ENCODE measurements at places on chromosomes 3 and 15.

- DNase-seq: no peak
Observed at GRCh38 chr15:64127521-64128270, 23.8 kb upstream of the SNX22 start.

DNA sequence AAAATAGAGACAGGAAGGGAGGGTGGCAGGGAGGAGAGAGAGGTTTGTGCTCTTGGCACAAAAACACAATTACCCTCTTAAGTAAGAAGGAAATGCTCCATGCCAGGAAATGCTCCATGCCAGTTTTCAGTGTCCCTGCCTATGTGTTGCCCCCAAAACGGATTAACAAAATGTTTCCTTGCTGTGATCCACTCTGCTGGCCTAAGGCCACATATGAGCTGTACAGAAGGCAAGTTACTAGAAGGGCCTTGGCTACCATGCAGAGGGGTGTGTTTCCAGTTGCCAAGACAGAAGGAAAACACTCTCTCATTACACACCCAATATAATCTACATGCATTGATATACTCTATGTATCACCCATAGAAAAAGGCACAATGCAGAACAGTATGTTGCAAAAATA, 98.2 kb upstream of the PTPRG start:
- DNase-seq: no peak

DNA sequence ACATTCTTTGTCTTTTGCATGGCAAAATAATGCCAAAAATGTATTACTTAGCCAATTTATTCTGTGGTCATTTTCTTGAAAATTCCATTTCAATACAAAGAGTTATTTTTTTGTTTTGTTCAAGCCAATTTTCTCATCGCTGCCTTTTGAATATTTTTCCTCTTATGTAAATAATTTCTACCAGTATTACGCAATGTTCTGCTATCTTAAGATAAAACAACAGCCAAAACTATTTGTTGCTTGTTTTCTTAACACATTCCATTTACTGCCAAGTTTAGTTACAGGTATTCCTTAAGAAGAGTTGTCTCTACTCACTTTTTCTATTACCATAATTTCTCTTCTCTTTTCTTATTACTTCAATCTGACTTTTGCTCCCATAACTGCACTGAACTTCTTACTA, 163.1 kb downstream of the ROBO1 start:
- no peak for DNase-seq

DNA sequence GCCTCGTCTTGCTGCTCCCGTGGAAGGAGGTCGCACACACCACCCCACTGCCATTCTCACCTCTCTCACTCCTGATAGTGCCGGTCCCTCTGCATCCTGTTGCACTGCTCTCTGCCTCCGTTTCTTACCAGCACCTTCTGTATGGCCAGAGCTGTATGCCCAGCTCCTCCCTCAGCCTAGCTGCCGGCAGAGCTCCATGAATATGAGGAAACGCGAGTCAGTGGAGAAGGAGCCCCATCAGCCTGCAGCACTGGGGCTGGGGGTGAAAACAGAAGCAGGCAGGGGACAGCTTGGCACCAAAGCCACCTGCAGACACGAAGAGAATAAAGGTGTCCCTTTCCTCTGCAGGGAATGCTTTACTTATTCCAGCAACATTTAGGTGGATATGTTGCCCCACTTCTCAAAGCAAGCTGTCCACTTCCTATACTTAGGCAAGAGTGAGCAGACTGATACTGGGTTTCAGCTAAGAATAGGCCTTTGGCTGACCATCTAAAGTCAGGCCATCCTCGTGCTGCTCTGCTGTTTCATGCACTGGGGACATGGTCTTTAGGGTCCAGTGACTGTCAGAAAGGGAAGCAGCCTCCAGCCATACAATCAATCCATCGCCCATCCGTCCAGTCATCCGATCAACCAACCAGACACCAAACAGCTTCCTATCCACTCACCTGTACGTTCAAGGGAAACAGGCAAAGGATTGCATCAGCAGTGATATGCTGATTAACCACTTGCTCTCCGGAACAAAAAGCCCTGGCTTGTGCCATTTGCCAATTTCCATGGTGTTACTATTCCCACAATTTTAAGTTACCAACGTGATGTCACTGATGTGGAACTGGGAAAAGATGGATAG, 222.7 kb downstream of the XXYLT1 start:
- no peak for DNase-seq

DNA sequence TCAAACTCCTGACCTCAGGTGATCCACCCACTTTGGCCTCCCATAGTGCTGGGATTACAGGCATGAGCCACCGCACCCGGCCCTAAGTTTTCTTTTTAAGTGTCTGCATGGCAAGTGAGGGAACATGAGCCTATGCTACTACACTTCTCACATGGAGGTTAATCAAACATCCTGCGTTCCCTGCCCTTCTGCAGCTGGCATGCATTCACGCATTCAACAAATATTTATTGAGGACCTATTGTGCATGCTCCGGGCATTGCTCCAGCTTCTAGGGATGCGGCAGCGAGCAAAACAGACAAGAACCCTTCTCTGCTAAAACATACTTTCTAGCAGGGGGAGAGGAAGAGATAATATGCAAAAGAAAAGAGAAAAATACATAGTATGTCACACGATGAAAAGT, 42.6 kb upstream of the ACKR4 start:
- no peak for DNase-seq

- DNase-seq: peak; percentile 63
Observed at GRCh38 chr3:51967384-51968169, at the start of gene PCBP4. PCBP4 (minus strand) TSS chr3:51967454; CDS start chr3:51961240, 6,214 bp downstream.

DNA sequence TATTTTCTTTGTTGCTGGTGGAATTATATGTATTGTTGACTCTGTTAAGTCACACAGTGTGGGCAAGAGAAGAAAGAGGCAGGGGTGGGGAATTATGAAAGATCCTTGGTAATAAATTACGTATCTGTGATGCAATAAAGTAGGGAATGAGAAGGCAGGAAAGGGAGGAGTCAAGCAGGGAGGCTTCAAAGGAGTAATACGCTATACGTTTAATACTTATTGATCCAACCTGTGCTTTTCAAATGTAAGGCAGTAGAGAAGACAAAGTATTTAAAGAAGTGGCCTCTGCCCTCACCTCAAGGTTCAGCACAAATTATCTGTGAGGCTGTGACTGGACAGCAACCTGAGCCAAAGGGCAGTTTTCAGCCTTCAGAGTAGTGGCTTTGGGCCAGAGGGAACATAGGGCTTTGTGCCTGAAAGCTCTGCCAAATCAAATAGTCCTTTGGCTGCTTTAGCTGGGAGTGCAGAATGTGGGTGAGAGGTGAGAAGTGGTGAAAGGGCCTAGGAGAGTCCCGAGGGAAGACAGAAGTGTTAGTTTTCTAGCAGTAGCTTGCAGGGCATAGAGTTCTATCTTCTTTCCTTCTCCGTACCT, 1.2 kb upstream of the PLIN1 start:
- DNase-seq: no peak

- DNase-seq: no peak
Observed at GRCh38 chr15:40328176-40328575, 4.7 kb downstream of the INAFM2 start.

- no peak for DNase-seq
Observed at GRCh38 chr3:56917361-56918110, 115.8 kb upstream of the ARHGEF3 start.

DNA sequence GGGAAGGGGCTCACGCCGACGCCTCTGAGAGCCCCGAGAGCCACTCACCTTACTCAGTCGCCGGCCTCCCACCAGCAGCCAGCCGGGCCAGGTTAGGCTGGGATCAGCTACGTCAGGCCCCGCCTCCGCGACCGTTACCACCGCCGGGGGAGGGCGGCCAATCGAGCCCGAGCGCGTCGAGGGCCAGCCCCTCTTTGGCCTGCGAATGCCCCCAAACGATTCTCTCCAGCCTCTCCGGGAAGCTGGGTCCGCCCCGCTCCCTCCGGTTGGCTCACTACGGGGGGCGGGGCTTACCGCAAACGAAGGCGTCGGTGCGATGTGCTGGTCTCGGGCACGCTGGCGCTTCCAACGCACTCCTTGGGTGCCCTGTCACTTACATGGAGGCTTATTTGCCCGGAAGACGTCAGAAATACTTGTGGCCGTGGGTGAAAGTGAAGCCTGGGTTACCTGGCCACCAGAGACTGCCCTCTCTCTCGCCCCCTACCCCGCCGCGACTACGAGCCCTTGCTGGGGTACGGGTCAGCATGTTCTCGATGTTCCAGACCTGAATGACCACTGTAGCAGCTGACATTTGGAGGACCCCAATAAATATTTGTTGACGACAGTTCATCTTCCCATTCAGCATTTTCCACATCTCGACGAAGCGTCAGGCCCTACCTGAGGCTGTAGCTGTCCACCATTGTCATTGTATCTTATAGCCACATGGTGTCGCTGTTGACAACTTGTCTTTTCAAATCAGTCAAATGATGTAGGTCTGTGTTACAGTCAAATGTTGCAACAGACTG, at the start of gene CEP70:
Gene CEP70 (minus strand): TSS at position 111 of the 785 bp plus-strand sequence. CDS start 21,333 bp downstream, outside the sequence.
- peak; percentile 91 for DNase-seq

DNA sequence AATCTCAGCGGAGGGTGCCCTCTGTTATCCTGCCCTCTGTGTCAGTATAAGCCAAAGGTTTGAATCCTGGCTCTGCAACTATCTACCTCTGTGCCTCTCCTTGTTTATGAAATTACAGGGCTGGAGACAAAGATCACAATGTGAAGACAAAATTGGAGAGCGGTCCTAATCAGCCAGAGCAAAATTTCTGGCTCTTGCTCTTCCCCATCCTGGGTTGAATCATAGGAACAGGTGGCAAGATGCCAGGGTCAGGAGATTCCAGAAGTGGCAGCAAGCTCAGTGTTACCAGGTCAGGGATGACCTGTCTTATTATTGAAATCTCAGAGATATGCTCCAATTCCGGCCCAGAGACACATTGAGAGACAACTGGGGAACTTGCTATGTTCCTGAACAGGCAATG, 2.3 kb upstream of the CCR2 start:
- no peak for DNase-seq

DNA sequence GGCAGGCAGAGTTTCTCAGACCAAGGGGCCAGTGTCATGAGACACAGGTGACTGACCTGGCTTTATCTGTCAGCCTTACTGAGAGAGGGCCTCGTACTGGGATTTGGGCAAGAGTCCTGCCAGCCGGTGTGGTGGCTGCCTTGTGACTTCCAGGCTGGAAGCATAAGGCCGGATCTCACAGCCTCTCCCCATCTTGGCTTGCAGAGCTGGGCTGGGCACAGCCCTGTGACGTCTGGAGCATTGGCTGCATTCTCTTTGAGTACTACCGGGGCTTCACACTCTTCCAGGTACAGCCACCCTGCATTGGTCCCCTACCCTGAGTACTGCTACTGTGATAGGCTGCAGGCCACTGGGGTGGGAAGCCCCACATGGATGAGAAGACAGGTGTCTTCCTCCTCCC, 12.1 kb downstream of the CLK3 start:
- DNase-seq: no peak

DNA sequence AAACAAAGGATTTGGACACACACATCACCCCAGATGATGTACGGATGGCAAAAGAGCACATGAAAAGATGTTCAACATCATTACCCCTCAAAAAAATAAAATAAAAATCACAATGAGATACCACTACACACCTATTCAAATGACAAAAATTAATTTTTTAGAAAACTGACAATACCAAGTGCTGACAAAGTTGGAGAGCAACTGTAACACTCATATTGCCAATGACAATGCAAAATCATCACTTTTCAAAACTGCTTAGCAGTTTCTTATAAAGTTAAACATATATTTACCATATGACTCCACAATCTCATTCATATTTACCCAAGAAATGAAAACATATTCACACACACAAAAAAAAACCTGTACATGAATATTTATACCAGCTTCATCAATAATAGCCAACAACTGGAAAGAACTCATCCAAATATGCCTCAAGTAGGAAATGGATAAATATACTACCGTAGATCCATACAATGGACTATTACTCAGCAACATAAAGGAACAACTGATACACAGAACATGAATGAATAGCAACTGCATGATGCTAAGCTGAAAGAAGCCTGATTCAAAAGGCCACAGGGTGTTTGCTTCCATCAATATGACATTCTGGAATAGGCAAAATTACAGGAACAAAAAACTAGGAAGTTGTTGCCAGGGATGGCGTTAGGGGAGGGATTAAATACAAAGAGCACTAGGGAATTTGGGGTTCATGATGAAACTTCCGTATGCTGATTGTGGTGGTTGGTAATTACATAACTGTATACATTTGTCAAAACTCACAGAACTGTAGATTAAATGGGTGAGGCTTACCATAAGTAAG, 1.3 kb downstream of the FSIP1 start:
- no peak for DNase-seq

- DNase-seq: no peak
Observed at GRCh38 chr3:132325634-132326033, 8.4 kb downstream of the ACP3 start.

DNA sequence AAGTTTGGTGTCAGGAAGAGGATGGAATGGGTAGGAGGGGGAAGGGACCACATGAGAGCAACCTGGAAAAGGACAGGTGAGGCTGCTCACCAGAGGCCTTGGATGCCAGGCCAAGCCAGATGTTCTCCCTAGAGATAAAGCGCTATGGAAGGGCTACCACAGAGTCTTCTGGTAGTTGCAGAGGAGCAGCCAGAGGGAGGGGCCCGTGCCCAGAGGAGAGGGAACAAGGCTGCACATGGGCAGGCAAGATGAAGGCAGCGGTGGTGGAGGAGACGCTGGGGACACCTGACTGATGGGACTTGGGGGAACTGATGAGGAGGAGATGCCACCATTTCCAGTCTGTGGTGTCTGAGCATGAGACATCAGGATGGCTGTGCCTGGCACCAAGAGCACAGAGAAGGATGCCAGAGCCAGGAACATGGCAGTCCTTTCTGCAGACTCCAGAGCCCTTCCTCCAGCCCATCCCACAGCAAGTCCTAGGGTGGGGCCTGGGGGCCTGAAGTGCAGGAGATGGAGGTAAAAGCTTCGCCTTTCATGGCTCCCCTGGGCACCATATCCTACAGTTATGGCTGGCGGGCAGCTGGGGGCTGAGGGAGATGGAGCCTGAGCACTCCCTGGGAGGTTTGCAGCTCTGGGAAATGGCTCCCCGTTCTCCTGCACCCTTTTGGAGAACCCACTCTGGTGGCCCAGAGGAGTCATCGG, 103.0 kb downstream of the ETFA start:
- no peak for DNase-seq
